ENCODE measurements at places on chromosomes 2 and 18.

DNA sequence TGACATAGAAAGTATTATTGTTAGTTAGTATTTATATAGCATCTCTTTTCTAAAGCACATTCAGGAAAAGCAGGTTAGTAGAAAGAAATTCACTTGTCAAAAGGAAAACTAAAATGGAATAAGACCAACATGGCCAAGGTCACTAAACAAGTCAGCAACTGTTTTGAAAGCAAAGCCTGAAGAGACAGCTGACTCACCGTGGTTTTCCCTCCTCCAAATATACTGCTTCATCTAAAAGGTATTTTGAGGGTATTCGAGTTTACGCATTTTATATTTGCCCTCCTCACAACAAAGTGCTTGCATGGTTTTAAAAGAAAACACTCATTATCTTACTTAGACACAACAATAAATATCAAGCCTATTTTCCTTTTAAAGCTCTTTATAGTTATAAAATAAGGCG lies 24.0 kb downstream of the ZNF385B start:
- DNase-seq, result no peak

DNA sequence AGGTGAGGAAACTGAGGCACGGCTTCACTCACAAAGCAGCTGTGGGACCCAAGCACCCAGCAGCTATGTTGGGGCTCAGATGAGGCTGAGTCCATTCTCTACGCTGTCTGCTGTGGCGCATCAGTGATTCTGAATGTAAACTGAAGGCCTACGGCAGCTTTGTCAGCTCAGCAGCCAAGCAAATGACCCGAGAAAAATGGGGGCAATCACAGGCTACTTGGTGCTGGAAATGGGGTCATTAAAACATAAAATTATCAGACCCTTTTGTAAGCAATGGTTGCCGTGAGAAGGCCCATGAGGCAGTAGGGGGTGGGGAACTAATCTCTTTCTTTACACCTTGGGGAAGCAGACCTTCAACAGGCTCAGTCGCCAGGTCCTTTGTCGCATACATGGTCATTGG lies 84.0 kb upstream of the ZCCHC2 start:
- DNase-seq, result no peak

DNA sequence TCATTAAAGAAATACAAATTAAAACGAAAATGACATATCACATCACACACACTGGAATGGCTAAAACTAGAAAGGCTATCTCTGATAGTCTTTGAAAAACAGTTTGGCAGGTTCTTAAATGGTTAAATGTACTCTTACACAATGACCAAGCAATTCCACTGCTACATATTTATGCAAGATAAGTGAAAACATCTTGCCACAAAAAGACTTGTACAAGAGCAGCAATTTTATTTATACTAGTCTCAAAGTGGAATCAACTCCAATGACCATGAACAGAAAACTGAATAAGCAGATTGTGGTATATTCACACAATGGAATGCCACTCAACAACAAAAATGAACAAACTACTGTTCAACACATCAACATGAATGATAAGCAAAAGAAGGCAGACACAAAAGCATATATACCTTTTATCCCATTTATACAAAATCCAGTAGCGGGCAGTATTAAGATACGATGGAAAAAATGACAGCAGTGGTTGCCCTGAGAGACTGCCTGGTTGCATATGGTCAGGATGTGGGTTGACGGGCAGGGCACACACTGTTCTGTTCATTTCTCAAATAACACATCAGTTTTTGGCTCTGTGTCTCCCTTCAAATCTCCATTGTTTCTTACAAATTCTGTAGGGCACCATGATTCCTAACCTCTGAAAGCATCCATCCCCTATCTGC lies 25.4 kb downstream of the SP100 start:
- peak; percentile 27 for DNase-seq

DNA sequence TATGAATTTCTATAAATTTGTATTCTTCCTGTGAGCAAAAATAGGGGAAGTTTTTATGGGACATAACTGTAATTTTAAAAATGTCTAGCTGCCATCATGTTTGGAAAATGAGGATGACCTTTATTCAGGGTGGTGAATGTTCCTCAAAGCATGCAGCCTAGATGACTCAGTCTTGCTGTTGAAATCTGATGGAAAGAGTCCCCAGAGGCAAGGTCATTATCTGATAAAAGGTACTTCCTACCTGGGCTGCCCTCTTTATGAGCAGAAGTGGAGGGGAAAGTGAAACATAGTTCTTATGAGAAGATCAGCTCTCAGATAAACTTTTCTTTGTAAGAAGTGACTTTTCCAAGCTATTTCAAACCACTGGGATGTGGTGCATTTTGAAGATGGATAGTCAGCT lies 1144.7 kb upstream of the PIK3C3 start:
- DNase-seq, result no peak

- DNase-seq, result no peak
Measured at GRCh38 chr2:128310094-128310716, 8.5 kb downstream of the HS6ST1 start.

DNA sequence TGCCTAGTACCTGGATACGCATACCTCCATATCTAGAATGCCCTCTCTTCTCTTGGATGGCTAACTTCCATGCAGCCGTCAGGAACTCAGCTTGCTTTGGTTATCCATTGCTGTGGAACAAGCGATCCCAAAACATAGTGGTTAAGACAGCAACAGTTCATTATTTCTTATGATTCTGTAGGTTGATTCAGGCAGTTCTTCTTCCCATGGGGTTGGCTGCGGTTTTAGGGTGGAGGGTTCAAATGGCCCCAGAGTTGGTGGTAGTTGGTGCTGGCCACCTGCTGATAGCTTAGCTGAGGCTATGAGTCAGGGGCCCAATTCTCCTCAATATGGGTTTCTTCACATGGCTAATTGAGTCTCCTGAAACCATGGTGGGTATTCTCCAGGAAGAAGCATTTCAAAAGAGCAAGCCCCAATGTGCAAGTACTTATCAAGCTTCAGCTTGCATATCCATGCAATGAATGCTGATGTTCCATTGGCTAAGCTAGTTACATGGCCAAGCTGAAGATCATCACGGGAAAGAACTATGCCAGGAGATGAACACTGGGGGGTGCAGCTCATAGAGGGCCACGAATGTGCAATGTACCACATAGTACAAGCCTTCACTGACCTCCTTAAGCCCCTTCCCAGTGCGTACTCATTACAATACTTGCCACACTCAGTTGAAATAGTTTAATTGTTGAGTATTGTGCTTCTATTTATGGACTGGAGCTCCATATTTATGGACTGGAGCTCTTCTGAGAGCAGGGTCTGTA lies 10.0 kb upstream of the RHOB start:
- no peak for DNase-seq

DNA sequence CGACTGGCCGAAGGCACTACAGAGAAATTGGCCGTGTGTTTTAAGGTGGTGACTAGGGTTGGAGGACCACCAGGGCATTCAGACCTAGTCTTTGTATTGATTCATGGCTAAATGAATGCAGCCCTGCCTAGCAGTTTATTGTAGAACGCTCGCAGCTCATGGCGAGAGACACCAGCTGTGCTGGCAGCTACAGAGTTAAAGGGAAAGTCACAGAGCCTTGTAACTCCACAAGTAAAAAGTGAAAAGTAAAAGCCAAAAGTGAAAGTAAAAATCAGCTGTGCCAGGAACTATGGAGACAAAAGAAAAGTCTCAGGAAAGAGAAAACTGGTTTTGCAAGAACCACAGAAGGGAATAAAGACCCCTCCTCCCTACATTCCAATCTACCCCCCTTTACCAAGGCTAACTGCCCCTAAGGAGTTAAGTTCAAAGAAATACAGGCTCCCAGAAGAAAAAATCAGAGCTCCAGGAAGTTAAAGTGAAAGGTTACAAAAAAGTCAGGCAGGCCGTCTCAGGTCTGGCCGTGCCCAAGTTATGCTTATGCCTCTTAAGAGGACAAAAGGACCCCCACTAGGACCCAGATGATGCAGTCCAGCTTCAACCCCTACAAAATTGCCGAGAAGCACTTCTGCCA lies 46.4 kb upstream of the SELENOI start:
- no peak for DNase-seq

- DNase-seq, result no peak
Measured at GRCh38 chr2:42184346-42184745, 15.2 kb downstream of the EML4 start.

DNA sequence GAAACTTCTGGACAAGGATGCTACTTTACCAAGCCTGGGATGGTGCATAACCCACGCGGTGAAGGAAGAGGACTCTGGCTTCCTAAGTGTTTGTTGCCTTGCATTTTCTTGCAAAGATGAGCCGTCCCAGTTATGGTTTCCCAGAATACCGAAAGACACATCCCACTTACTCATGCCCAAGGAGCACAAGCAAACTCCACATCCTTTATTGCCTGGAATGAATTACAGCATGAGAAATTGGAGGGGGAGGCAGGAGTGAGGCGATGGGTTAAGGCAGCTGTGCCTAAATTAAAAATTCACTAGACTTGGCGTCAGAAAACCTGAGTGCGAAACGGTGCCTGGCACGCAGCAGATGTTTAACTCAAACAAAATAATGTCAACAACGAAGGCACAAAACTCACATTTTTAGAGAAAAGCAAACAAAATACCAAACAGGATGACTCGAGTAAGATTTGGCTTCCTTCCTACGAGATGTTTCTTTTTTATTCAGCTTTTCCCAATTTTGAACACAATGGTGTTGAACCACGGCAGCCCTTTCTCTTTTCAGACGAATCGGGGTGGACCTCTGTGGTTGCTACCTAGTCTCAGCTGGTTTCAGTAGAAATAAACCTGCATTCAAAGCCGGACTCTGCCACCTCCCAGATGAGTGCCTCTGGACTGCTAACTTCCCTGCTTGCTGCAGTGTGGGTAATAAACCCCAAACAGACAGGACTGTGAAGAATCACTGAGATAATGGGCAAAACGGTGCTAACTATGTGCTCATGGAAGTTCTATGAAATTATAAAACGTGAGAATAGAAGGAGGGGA lies 100.3 kb upstream of the NCK2 start:
- no peak for DNase-seq

- DNase-seq, result no peak
Measured at GRCh38 chr18:48365965-48366364, 43.2 kb downstream of the ZBTB7C start.

DNA sequence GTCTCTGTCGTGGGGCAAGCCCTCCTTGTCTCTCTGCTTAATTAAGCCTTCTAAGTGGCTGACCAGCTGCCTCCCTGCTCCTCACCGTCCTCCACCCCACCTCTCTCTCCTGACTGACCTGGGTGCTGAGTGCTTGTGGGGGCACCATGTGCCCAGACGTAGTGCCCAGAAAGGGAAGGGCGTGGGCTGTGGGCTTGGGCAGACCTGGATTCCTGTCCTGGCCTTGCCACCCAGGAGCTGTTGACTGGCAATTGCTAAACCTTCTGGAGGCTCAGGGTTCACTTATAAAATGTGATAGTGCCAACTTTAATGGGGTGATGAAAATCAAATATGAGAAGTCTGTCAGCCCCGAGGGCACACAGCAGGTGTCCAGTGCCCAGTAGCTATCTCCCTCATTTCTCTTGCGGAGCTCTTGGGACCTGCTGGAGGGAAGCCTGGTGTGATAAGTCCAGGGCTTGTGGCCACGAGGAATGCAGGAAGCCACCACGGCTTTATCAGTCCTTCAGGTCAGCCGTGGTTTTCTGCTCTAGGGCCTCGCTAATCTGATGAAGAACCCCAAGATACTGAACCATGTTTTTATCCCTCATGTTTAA lies 22.0 kb upstream of the INHBB start:
- no peak for DNase-seq

DNA sequence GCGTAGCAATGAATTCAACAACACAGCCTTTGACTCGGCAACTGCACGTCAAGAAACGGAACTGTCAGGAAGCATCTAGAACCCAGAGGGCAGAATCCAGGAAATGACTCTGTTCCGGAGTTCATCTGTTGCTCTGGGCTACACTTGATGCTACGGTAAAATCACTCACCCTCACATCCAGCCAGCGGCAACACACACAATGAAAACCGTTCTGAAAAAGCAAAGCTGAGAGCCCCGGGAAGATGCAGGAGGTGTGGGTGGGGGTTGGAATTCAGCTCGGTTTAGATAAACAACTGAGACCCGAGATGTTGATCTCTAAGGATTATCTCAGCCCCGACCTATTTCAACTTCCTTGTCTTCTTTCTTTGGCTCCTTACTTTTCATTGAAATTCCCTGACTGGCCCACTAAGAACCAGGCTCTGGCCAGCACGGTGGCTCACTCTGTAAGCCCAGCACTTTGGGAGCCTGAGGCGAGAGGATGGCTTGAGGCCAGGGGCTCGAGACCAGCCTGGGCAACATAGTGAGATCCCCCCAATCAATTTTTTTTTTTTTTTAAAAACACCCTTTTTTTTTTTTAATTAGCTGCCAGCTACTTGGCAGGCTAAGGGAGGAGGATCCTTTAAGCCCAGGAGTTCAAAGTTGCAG lies 13.3 kb upstream of the RAB17 start:
- DNase-seq, result no peak

DNA sequence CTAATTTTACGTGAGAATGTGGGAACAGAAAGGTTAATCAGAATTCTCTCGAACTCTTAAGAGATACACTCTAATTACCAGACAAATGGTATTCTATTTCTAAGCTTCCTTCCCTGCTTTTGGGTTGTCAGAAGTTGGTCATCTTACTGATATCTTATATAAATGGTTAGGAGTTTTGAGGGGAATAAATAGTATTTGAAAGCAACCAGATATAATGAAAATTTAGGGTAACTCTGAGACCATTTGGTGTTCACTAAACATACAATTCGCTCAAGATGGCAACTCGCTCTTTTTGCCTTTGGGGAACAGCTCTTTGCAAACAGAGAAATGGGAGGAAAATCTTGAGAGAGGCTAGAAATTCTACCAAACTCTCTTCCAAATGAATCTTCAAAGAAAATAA lies 250.9 kb downstream of the TCF4 start:
- no peak for DNase-seq

DNA sequence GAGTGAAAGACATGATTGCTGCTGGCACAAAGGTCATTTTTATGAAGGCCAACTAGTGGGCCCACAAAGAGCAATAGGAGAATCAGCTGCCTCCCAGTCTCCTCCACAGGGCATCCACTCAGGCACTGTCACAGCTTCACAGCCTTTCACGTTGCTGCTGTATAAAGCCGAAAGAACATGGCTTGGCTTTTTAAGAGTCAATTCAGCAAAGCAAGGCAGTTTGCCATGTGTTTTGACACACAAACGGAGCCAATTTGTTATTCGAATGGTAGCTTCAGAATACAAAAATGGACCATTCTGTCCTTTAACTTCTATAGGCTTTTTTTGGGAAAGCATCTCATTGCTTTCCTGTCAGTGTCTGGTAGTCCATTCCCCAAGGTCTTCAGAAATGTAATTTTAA lies 283.4 kb upstream of the PARD3B start:
- no peak for DNase-seq

DNA sequence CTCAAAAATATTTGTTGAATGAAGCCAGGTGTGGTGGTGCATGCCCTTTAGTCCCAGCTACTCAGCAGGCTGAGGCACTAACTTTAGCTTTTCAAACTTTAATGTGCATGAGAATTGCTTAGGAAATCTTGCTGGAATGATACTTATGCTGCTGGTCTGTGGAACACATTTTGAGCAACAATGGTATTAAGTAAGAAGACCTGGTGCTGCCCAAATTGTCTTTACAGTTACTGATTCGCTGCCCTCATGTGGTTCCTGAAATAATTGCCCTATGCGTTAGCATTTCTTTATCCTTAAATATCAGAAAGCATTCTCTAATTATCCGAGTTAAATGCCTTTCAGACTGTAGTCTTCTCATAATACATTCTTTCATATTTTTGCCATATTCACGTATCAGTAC lies 76.0 kb upstream of the SESTD1 start:
- no peak for DNase-seq

Measured in stimulated activated CD8-positive, alpha-beta memory T cell treated with anti-CD3 and anti-CD28 coated beads, Interleukin-4, amount 100 ng/mL, for 24 hours (primary cell).